ENCODE measurements at places on chromosomes 16 and 17.
A peak's percentile ranks its signal among the peaks of the same experiment; 100 is the strongest.

- DNase-seq: no peak
Observed at GRCh38 chr16:84093879-84094270, 22.9 kb downstream of the MBTPS1 start.

DNA sequence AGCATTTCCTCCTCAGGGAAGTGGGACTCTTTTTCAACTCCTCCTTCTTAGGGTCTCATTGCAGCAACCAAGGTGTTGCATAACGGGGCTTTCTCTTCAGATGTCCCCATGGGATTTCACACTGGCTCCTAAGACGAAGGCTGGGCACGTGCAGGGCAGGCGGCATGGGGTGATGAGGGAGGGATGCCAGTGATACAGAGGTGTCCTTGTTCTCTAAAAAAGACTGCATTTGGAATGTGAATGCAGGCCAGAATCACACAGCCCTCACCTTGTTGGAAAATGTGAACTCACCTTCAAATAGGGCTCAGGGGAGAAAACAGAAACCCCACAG lies 105.6 kb downstream of the XYLT1 start:
- DNase-seq: no peak

DNA sequence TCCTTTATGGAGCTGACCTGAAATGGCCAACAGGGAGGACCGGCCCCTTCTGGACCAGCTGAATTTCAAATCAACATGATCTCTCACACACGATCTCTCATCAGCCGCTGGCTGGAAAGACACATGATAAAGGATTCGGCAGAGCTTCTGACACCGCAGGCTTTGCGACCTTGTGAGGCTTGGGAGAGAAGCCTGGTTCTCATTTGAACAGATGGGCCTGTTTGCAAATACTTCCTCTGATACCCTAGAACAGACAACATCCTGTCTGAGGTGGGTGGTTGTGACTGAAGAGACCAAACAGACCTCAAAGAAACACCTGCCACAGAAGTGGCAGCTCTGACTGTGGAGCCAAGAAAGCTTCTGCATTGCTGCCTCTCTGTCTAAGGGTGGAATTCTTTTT lies 77.9 kb upstream of the SDK2 start:
- DNase-seq: no peak

GRCh38 chr17:5832886-5833285 lies 237.3 kb upstream of the WSCD1 start:
- peak; percentile 29 for DNase-seq

GRCh38 chr16:30030841-30031413 lies at the start of gene TLCD3B:
TSS of gene TLCD3B (minus strand) at chr16:30031271. CDS start at chr16:30030527, 744 bp downstream.
- DNase-seq: no peak

DNA sequence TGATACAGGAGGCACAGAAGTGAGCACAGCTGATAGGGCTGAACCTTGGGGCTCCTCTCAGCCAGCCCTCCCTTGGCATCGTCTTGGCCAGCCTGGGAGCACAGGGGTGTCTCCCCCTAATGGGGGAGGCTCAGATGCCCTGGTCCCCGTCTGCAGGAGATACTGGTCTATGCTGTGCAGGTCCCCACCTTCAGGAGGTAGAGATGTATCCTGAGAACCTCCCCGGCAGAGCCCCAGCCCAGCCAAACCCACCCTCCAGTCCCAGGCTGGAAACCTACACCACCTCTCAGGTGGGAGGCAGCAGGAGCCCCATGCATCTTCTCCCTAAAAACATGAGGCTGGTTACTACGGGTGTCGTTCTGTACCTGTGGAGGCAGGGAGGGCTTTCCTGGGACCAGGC lies 38.7 kb downstream of the ABCC6 start:
- DNase-seq: no peak

GRCh38 chr17:9203771-9204425 lies 182.6 kb downstream of the NTN1 start:
- DNase-seq: no peak

DNA sequence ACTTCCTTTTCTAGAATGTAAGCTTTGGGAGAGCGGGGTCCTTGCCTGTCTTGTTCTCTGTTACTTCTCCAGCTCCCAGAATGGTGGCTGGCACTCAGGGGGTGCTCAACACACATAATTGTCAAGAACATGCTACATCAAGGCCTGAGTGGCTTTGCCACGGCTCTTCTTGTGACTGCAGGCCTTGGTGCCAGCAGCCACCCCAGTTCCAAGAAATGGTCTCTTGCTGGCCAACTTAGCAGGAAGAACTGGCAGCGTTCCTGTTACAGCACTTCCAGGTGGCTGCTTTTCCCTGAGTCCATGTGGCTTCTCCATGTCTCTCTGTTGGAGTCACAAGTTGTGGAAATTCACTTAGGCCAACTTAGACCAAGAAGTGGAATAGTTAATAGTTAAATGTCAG lies 36.1 kb downstream of the PRKCB start:
- no peak for DNase-seq

GRCh38 chr17:21353326-21354010 lies 22.7 kb upstream of the KCNJ12 start:
- no peak for DNase-seq

DNA sequence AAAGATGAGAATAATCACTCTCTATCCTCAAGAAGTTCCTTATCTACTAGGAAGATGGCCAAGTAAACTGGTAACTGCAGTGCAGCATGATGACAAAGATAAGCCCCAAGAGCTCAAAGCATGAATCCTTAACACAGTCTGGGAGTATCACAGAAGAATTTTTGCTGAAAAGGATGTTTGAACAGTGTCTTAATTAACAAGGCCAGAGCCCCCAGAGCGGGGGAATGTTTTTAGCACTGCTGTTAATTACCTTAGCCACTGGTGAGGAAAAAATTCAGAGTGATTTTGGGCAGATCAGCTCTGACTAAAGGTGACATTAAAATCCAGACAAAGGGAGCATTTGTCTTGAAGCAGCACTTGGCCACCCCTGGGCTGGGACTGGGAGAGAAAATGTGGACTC lies 30.1 kb downstream of the ADAMTS18 start:
- no peak for DNase-seq

DNA sequence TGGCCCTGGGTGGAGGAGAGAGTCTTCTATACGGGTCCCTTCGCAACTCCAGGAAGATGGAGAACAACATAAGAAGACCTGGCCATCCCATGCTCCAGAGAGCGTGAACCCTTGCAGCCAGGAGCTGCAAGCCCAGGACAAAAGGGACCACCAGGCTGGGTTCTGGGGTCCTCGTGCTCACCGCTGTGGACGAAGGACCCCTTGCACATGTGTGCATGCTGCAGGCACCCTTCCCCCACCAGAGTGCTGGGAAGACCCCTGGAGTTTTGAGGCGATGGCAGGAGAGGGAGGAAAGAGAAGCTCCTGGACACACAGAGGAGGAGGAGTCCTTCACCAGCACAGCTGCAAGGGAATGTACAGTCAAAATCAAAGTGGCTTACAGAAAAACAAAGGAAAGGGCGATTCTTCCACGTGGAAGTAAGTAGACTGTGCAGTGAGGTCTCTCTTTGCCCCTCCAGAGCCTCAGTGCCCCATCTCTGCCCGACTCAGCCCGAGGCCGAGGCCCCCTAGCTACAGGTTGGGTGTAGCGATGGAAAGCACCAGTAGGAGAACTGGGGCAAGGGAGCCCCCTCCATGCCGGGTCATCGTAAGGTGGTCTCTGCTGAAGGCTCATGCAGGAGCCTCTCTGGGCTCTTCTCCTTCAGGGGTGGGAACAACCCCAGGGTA lies 51.3 kb downstream of the PIMREG start:
- no peak for DNase-seq
